ENCODE measurements at places on chromosomes 1 and 21.

GRCh38 chr1:156600733-156601121 lies 552 bp downstream of the GPATCH4 start:
- DNase-seq: no peak

- DNase-seq: no peak
Measured at GRCh38 chr1:39528082-39528481, 36.6 kb downstream of the BMP8A start.

DNA sequence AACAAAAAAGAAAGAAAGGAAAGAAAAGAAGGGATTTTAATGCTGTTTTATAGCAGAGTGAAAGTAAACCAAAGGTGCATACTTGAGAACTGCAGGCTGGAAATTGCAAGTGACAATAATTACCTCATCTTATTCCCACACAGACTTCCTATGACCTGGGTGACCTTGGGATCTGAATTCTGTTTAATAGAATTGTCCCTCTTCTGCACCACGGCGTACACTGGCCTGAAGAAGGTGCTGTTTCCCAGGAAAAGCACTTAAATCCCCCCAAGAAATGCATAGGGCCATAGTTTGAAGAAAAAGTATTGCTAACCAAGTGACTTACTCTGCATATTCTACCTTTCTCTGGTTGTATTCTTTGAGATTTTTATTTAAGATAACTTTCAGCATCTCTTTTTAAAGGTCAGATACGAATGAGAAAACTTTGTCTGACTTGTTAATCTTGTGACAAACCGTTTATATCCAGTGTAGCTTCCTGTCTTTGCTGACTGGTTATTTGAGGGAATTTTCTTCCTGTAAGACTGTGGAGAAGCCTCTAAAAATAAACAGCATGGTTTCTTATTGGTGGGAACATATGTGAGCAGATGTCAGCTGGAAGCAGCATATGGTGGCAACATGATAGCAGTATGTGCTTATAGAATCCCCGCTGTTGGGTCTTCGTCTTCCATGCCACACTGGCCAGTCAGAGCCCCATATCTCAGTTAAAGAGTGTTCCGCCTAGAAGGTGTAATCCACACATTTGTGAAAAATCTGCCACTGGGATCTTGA lies 16.3 kb downstream of the TGFB2 start:
- DNase-seq: no peak

GRCh38 chr1:148161053-148161901 lies 9.2 kb upstream of the NBPF11 start:
- no peak for DNase-seq

GRCh38 chr1:151737479-151737878 lies 16.2 kb downstream of the RIIAD1 start:
- no peak for DNase-seq

GRCh38 chr1:246262281-246262680 lies 244.8 kb downstream of the SMYD3 start:
- no peak for DNase-seq

DNA sequence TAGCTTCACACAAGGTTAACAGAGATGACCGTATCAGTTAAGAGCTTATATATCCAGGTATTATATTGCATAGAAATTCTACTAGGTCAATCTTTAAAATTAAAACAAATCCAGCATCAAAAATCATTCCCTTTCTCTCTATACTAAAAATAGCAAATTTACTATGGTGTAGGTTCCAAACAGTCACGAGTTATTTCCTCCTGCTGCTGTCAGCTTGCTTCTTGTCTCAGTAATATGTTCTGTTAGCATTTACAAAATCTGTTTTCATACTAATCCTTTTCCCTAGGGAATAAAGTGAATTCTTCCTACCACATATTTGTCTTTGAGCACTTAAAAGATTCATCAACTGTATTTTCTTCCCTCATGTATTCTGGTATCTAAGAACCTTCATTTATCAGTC lies 2.5 kb downstream of the WDR26 start:
- no peak for DNase-seq

All from NCI-H2029 (cell line).